Activated effector memory CD4-positive, alpha-beta T cell treated with anti-CD3 and anti-CD28 coated beads, Interleukin-2, amount 50 U/mL, for 16 hours (primary cell): ENCODE measurements at places on chromosomes 16 and 17.
A peak's percentile ranks its signal among the peaks of the same experiment; 100 is the strongest.

DNA sequence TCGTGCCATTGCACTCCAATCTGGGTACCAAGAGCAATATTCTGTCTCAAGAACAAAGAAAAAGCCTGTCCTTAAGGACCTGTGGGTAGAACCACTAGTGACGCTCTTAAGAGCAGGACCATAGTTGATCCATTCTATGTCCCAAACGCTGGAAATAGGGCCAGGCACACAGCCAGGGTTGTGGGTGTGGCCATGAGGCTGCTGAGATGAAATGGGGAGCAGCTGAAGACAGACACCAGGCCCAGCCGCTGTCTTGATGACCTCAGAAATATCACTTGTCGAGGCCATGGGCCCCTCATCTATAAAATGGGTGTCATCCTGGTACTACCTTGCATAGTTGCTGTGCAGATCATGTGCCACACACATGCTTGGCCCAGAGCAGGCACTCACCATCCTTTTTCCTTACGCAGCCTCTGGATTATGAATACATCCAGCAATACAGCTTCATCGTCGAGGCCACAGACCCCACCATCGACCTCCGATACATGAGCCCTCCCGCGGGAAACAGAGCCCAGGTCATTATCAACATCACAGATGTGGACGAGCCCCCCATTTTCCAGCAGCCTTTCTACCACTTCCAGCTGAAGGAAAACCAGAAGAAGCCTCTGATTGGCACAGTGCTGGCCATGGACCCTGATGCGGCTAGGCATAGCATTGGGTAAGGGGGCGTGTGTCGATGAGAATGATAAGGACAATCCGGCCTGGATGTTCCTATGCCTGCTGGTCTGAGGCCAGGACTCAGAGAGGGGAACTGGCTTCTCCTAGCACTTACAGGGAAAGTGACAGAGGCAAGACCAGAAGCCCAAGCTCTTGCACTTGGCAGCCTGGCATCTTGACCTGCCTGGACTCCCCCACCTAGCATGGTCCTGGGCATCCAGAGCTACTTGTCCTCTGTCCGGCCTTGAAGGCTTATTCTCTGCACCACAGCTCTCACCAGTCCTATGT lies 25.5 kb downstream of the CDH5 start:
- DNase-seq: no peak

DNA sequence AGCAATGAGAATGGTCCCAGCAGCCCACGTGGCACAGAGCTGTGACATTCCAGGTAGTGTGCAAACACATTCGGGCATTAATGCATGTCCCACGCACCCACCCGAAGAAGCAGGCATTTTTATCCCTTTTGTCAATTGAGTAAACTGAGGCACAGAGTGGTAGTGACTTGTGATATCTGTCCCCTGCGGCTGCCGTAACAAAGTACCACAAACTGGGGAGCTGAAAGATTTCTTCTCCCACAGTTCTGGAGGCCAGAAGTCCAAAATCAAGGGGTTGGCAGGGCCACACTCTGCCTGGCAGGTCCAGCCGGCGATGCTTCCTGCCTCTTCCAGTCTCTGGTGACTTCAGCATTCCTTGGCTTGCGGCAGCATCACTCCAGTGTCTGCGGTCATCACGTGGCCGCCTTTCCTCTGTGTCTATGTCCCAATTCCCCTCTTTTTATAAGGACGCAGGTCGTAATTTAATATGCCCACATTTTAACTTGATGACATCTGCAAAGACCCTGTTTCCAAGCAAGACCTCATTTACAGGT lies 221.9 kb upstream of the GSE1 start:
- DNase-seq: peak; percentile 53

- peak; percentile 63 for DNase-seq
These were observed 186.5 kb downstream of the STX8 start for GRCh38 chr17:9389111-9389527.

DNA sequence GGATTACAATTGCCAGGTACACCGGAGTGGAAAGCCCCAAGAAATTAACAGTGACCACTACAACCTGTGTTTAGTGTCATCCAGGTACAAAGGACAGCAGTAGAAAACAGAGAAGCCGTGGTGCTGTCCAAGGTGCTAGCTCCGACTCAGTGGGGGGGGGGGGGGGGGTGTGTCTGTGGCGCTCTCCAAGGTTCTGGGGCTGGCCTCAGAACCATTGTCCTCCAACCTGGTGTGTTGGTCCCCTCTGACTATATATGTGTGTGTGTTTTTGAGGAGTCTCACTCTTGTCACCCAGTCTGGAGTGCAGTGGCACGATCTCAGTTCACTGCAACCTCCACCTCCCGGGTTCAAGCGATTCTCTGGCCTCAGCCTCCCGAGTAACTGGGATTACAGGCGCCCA lies 5.8 kb upstream of the ZNF23 start:
- peak; percentile 71 for DNase-seq

- no peak for DNase-seq
These were observed 82.5 kb downstream of the C17orf67 start for GRCh38 chr17:56751145-56751738.

- no peak for DNase-seq
These were observed 16.6 kb upstream of the CES1 start for GRCh38 chr16:55849536-55849935.

GRCh38 chr17:1007310-1008007 lies 10.5 kb downstream of the TIMM22 start:
- DNase-seq: no peak

- no peak for DNase-seq
These were observed 107.2 kb downstream of the ANKFN1 start for GRCh38 chr17:56260376-56261002.

DNA sequence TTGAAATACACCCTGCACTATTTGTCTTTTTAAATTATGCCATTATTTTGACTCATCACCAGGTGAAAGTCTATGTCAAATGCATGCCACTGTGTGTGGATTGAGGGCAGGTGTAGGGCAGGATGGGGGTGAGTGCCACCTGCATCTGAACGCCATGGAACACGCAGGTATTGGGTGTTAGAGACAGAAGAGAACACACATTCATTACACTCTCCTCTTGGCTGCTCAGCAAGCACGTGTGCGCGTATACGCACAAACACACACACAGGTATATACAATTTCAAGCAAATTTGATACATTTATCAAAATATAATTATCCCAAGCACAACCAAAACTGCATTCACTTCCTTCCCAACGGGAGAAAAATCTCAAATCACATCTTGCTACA lies 268.9 kb downstream of the NTN1 start:
- DNase-seq: peak; percentile 64

GRCh38 chr16:82895843-82896242 lies 269.1 kb downstream of the CDH13 start:
- no peak for DNase-seq

DNA sequence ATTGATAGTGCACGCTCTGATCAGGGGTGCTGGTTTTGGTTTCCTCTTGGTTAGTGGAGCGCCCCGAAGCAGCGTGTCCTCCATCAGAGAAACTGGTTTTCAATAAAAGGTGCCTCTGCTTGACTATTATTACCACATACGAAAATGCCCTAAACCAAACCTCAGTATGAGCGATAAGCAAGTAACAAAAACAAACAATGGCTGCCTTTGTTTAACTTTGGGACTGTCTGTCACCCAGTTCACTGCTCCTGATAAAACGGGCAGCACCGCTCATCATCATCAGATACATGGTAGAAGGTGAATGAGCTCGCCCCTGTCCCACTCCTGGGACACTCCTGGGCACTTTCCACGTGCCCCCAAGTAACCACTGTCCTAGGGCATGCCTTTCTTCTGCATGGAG lies 24.0 kb downstream of the DUSP14 start:
- DNase-seq: no peak

- no peak for DNase-seq
These were observed at the start of gene CACNG1 for GRCh38 chr17:67044016-67044772. Gene CACNG1, plus strand, starts transcription at chr17:67044554. Its CDS starts 107 bp downstream, at chr17:67044661.

DNA sequence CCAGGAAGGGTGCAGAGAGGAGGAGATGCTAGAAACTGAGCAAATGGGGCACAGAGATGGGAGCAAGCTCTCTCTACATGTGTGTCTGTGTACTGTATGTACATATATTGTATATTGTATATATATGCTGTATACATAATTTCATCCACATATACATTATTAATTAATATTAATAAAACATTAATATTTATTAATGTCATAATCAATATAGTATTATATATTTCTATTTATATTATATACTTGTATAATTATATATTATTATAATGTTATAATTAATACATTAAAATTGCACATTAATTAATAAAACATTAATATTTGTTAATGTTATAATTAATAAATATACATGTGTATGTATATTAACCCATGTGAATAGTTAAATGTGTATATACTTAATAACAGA lies 31.5 kb upstream of the FOXF1 start:
- DNase-seq: no peak

DNA sequence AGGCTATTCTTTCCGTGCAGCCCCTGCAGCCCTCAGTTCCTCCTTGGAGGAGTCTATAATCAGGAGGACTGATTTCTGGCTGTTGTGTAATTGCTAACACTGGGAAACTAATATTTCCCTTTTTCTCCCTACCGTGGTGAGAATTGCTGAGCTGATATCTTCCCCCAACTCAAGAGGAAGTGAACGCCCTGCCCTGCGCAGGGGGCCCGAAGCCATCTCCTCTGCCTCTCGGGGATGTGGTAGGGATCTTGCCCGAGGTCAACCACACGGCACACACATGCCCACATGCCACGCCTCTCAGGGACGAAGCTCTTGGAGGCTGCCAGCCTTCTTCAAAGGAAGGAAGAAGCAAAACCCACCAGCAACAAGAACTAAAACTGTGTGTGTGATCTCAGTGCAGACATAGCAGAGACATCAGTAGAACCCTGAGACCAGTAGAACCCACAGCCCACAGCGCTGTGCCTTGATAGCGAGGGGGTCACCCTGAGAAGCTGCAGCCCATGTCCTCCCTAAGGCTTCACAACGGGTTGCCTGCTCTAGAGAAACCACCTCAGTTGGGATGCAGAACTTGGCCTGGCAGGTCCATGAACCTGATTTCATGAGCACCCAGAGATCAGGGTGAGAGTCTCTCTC lies 8.9 kb upstream of the ULK2 start:
- DNase-seq: peak; percentile 71

DNA sequence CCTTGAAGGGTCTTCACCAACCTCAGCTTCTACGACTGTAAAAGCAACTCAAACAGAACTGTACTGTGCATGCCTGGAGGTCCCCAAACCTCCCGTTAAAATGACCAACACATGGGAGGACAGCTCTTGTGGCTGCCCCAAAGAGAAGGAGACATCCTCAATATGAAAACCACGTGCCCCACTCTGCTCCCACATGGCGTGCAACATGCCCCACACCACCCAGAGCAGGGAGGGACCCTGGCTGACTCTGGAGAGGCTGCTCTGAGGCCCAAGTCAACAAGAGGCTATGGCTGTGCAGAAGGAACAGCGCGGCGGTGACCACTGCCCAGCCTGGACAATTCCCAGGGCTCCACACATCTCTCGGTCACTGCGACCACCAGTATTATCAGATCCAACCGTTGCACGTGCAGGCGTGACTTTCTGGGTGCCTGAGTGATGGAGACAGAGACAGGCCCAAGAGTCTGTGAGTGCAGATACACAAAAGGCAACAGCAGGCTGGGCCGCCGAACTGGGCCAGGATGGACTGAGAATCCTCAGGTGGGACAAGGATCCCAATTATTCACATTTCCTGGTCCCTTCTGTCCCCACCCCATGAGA lies 1.4 kb downstream of the PLD6 start:
- no peak for DNase-seq

DNA sequence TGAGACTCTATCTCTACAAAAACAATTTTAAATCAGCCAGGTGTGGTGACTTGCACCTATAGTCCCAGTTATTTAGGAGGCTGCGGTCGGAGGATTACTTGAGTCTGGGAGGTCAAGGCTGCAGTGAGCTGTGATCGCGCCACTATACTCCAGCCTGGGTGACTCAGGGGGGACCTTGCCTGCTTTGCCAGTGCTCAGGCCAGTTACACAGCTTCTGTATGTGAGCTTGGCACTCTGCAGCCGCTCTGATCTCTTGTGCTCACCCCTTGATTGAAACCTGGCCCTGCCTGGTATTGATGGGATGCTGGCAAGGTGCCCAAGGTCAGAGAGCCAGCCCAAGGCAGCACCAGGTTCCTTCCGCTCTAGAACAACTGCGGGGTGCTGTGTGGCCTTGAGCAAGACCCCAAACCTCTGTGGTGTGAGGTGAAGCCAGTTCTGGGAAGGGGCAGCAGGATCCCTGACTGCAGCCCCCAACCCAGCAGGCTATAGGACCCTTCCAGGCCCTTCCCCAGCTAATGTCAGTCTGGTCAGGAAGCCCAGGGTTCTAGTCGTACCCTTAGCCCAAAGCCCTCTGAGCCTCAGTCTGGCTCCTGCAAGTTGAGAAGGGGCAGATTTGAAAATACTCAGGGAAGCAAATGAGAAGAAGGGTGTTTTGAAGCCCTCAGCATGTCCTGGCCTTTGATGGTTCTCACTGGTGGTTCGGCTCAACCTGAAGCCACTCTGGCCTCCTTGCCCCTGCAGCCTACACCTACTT lies 18.9 kb downstream of the MMP15 start:
- DNase-seq: no peak

DNA sequence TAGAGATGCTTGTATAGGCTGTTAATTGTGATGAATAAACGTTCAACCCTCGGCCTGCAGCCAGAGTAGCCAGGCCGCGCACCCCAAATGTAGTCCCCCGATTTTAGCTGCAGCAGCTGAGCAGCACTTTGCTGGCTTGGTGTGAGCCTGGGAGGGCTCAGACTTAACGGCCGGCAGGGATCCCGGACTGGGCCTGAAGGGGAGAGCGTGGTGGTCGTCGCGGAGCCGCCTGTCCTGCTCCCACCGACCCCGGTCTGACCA lies 11.9 kb downstream of the ZNF629 start:
- no peak for DNase-seq

DNA sequence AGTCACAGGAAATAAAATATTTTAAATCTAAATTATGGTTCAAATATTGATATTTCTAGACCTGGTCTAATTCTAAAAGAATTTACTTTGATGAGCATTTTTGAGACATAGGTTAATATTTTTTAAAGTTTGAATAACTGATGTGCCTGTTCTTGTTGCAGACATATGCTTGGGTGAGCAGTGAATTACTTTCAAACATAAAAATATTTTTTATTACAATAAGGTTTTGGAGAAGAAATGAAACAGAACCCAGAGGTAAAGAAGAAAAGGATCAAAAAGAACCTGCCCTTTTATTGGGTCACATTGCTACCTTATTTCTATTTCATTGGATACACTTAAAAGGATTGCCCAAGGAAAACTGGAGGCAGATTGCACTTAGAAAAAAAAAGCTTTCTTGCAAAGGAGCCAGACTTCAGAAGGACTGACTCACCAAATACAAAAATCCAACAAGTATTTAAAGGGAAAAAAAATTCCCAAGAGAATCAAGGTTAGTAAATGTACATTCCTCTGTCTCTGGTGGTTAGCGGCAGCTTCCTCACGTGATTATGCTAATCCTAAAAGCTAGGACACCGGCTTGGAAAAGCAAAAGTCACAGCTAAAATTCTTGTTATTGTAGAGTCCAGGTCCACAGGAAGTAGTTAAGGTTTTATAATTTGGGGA lies 18.5 kb downstream of the ENPP7 start:
- DNase-seq: no peak

- no peak for DNase-seq
These were observed 411 bp downstream of the GGT6 start for GRCh38 chr17:4559966-4560365.

DNA sequence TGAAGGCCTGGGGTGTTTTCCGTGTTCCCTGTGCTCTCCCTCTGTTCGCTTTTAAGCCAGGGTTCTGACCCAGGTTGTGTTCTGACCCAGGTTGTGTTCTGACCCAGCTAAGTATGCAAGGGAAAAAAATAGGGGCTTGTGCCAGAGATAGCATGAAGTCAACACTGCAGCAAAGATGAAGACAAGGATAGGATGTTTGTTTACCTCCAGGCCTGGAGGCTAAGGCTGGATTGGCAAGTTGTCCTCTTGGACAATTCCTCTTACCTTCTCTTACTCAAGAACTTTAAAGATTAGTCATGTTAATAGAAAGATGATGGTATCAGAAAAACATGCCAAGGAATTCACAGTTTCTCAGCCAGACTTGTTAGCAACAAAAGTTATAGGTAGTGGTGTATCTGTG lies 19.4 kb downstream of the LYRM9 start:
- DNase-seq: no peak
